Posterior vena cava (tissue), 2 donors: ENCODE measurements at places on chromosomes 1 and 21. TPM values are rescaled to one million over a fixed set of nuclear protein-coding genes. Genes with fewer than 3 reads are reported as not detected.

GRCh38 chr1:206779638-206780037, 7.3 kb upstream of the IL10 start:
- no peak for DNase-seq

DNA sequence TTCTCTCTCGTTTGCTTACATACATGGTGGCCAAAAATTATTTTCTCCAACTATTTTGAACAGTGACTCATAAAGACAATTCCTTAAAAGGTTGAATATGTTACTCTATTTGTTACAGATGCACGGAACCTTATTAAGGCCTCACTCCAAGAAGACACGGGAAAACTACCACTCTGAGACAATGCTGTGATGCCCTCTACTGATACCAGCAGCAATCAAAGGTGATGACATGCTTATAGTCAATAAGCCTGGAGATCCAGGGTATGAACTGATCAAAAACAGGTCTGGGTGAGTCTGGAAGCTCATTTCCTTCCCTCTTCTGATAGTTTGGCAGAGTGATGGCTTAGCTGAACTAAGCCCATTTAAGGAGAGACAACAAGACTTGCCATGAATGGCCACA, 563.0 kb downstream of the LRRIQ3 start:
- no peak for DNase-seq

DNA sequence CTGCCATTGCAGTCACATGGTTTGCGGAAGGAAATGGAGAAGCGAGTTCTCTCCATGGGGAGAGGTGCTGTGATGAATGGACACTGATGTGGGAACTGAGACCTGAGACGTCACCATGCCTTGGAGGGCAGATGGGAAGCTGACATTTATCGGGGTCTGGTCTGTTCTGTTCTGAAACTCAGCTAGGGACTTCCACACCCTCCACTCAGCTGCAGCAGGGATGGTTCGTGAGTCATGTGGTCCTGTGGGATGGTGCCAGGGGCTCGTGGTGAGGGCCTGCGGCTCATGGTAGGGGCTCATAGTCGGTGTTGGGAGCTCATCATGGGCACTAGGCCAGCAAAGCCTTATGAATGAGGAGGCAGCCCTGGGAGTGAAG, 6.1 kb downstream of the GPR137B start:
- DNase-seq = no peak

GRCh38 chr1:50271968-50272578, 151.2 kb downstream of the DMRTA2 start:
- no peak for DNase-seq

The LEMD1 gene
- not detected for total RNA-seq

The KLHDC9 gene
- total RNA-seq = 4.2 TPM

The AVPR1B gene
- not detected for total RNA-seq

GRCh38 chr1:40393173-40393572, 19.6 kb downstream of the SMAP2 start:
- no peak for DNase-seq

DNA sequence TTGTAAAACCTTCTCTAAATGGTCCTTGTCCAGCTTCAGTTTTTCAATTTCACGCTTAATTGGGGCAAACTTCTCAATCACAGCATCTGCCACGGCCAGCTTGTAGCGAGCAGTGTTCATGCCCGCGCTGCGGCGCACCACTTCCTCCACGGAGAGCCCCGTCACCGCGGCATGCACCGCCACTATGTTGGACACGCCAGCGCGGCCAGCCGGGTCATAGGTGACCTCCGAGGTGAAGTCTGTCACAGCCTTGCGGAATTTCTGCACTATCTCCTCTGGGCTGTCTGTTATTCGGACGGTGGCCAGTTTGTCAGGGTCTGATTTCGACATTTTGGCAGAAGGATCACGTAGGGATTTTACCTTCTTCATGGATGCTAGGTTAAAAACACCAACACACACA, 44.8 kb upstream of the TBX15 start:
- no peak for DNase-seq

- peak; percentile 71 for DNase-seq
Observed at GRCh38 chr1:32539584-32540571, 651 bp downstream of the ZBTB8A start.

The CLDN17 gene
- not detected for total RNA-seq

The OR2T11 gene
- total RNA-seq = not detected

- no peak for DNase-seq
Observed at GRCh38 chr1:41720861-41721410, 197.8 kb downstream of the HIVEP3 start.

The CR1L gene
- total RNA-seq = not detected

The RYR2 gene
- 7.6 TPM for total RNA-seq

GRCh38 chr1:30406996-30407864, 316.2 kb downstream of the MATN1 start:
- DNase-seq = peak; percentile 72

The RHBDL2 gene
- total RNA-seq = not detected

The BRINP3 gene
- total RNA-seq = not detected

- DNase-seq = no peak
Observed at GRCh38 chr1:169670836-169671235, 40.6 kb downstream of the SELL start.

GRCh38 chr21:42202321-42202720, 16.6 kb upstream of the ABCG1 start:
- peak; percentile 28 for DNase-seq

- DNase-seq = peak; percentile 93
Observed at GRCh38 chr1:208047476-208047934, 136.6 kb upstream of the CD34 start.

- DNase-seq = no peak
Observed at GRCh38 chr1:183388735-183389134, 29.4 kb downstream of the NMNAT2 start.

DNA sequence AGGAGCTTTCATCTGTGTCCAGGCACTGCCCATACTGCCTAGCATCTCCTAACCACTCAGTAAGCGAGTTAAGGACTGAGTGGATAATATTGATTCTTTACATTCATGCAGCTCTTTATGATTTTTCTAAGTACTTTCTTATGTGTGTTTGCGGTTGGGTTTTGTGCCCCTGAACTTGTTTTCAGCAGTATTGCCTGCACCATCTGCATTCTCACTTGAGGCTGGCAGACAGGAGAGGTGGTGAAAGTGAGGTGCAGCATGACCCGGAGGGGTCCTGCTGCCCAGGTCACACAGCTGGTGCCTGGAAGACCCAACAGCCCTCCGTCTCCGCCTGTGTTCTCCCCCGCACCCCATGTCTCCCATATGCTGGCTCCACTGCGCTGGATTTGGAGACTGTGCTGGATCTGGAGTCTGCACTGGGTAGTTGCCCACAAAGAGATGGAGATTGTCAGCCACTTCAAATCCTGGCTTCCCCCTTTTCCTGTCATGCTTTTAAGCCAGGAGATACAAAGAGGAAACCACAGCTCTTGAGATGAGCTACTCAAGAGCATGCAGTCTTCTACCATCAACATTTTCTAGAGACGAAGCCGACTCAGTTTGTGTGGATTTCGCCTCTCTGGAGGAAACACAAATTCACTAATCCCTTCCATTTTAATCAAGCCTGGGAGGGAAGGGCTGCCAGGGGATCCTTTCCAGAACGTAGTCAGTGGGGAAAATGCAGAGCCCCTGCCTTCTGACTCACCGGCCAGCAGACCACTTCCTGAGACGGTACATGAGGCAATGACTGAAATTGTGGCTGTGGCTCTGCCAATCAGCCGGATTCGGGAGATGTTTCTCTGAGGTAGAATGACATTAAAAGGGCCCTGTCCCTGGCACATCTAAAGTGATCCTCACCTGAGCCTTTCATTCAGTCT, 71.7 kb upstream of the ANGPTL1 start:
- peak; percentile 85 for DNase-seq

DNA sequence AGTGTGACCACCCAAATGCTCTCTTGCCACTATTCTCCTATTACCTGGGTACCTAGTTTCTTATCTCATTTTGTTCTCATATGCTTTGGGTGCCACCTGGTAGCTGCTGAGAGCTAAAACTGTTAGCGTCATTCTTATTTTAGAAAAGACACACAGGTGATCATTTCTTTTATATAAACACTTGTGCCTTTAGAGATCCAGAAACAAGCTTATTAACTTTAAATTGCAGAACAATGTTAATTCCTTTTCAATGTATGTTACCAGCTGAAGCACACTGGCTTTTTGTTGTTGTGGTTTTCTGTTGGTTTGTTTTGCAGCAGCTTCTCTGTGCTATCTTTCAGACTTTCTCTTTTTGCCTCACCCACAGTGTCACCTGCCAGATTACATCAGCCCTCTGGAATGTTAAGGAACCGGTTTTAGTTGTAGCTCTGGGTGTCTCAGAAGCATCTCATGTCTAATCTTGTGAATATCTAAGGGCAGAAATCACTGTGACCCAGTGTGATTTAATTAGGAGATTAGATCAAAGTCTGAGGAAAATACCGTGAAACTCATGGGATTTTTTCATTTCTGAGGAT, 43.4 kb upstream of the SLC19A2 start:
- DNase-seq = no peak

GRCh38 chr21:25518491-25518911, 88.8 kb downstream of the MRPL39 start:
- no peak for DNase-seq

GRCh38 chr1:53708687-53709086, 30.3 kb downstream of the GLIS1 start:
- DNase-seq = no peak
